ENCODE measurements at places on chromosomes 16 and 17.
A peak's percentile ranks its signal among the peaks of the same experiment; 100 is the strongest.

GRCh38 chr16:78773706-78774105, 674.3 kb downstream of the WWOX start:
- no peak for DNase-seq

- DNase-seq: no peak
Measured at GRCh38 chr17:42027590-42027889, 7.7 kb downstream of the NKIRAS2 start.

DNA sequence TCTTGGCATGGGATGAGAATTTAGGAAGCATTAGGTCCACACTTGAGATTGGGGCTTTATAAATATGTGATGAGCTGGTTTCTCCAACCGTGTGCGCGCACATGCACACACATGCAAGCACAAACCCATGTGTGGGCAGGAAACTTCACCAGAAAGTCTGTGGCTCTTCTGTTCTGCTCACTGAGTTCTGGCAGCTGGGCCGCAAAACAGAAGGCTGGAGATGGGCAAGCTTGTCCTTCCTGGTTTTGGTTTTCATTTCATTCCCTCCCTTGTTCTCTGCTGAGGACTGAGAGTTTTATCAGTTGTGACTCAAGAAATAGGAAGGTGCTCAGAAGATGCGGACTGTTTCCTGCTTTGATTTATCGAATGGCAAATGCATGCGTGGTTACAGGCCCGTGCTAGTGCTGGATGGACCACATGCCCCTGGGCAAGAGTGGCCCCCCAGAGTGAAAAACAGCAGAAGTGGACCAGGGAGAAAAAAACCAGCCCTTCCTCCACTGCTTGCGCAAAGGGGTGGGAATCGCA, 14.1 kb downstream of the MAP3K14 start:
- DNase-seq: no peak

GRCh38 chr17:43758497-43759174, at the start of gene SOST:
Gene SOST, minus strand, starts transcription at chr17:43758791. Its CDS starts 50 bp downstream, at chr17:43758741.
- no peak for DNase-seq

- DNase-seq: no peak
Measured at GRCh38 chr16:12951392-12951791, 50.0 kb downstream of the SHISA9 start.

- peak; percentile 88 for DNase-seq
Measured at GRCh38 chr16:80804526-80805383, at the start of gene CDYL2. Gene CDYL2, minus strand, starts transcription at chr16:80804598. Its CDS starts 425 bp downstream, at chr16:80804173.

- DNase-seq: no peak
Measured at GRCh38 chr16:74322301-74322710, 25.7 kb downstream of the PSMD7 start.
